ENCODE measurements at places on chromosomes 4 and X. TPM values are rescaled to one million over a fixed set of nuclear protein-coding genes. Genes with fewer than 3 reads are reported as not detected.

GRCh38 chrX:18883234-18883960 is 100.5 kb downstream of the PHKA2 start:
- DNase-seq: no peak

DNA sequence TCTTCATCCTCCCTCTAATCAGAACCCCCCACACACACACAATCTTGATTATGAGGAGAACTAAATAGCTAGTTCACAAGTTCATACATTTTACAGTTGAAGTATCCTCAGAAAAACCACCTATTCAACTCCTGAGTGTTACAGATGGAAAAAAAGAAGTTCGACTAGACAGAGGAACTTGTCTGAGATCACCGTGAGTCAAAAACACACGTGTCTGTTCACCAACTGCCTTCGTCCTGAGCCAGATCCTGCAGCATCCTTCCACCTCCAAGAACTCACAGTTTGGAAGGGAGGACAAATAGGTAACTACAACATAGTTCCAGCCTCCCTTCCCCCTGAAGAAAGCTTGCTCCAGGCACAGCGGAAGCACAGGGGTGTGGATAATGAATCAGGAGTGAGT is 19.0 kb upstream of the IRAK1 start:
- no peak for DNase-seq

DNA sequence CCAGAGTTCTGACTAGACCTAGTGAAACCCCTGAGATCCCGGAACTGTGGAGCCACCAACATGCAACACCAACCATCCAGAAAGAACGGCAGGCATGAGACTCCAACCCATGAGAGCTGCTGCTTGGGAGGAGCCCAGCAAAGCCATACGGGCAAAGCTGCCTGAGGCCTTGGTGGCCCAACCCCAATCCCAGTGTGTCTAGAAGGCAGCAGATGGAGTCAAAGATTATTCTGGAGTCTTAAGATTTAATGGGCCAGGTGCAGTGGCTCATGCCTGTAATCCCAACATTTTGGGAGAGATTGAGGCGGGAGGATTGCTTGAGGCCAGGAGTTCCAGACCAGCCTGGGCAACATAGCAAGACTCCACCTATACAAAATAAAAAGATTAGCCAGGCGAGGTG is 49.2 kb upstream of the PDK3 start:
- DNase-seq: no peak

- no peak for DNase-seq
Measured at GRCh38 chr4:148704291-148704690, 262.1 kb upstream of the NR3C2 start.

GRCh38 chrX:68424719-68425118 is 8.6 kb downstream of the OPHN1 start:
- no peak for DNase-seq

DNA sequence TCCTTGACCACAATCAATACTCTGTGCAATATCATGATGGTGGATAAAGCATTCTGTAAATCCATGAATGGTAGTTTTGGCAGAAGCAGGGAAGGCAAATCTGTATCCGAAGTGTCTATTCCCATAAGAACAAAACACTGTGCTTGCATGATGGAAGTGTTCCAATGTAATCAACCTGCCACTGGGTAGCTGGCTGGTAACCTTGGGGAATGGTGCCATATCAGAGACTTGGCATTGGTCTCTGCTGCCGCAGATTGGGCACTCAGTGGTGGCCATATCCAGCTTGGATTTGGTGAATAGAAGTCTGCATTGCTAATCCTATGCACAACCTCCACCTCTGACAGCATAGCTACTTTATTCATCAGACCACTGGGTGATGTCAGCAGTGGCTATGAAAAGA is 114.3 kb upstream of the EMCN start:
- no peak for DNase-seq

DNA sequence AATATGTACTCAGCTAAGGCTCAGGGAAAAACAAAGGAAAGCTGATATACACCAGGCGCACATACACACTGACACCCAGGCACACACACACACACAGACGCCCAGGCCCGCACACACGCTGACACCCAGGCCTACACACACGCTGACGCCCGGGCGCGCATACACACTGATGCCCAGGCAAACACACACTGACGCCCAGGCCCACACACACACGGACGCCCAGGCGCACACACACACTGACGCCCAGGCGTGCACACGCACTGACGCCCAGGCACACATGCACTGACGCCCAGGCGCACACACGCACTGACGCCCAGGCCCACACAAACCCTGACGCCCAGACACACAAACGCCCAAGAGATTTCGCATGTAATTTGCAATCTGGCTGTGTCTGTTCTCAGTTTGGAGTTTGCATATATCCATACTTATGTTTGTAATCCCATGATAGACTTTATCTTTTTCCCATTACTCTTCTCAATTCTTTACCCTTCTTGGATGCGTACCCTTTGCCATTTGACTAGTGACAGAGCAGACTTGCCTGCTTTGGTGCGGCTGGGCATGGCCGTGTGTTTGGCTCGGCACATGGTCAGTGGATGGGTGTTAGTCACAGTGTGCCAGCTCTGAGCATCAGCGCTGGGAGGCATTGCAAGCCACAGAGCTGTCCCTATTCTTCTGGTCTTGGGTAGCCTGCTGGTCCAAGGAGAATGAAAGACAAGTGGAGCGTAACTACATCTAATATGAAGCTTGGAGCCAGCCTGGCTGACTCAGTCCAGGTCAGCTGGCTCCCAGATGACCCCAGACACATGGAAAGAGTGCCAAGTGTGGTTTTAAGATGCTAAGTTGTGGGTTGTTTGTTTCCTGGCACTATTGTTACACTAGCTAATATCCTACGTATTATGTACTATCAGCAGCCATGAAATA is 632.4 kb upstream of the ZFP42 start:
- no peak for DNase-seq

- DNase-seq: no peak
Measured at GRCh38 chrX:21993265-21993664, 38.9 kb upstream of the PHEX start.

DNA sequence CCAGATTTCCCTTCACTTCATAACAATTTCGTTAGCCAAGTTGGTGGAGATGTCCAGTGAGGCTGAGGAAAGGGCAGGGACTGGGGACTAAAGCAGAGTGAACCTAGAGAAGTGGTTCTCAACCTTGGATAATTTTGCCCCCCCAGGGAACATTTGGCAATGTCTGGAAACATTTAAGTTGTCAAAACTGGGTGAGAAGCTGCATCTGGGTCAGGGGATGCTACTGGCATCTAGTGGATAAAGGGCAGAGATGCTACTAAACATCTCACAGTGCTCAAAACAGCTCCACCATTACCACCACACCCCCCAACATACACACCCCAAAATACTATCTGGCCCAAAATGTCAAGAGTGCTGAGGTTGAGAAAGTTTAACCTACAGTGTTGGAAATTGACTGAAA is 32.0 kb upstream of the FGF16 start:
- DNase-seq: no peak

- DNase-seq: no peak
Measured at GRCh38 chr4:147960971-147961370, 229.1 kb downstream of the ARHGAP10 start.

GRCh38 chr4:151679231-151679630 is 81.6 kb downstream of the GATB start:
- DNase-seq: no peak

GRCh38 chr4:40311811-40312346 is 23.3 kb upstream of the CHRNA9 start:
- no peak for DNase-seq

GRCh38 chr4:95249426-95250021 is 299.2 kb downstream of the UNC5C start:
- DNase-seq: no peak

GRCh38 chr4:119984996-119985395 is 81.7 kb downstream of the MAD2L1 start:
- no peak for DNase-seq

GRCh38 chr4:57490520-57491255 is 380.5 kb upstream of the IGFBP7 start:
- DNase-seq: no peak

- DNase-seq: no peak
Measured at GRCh38 chr4:26326791-26327190, 6.0 kb downstream of the RBPJ start.

- no peak for DNase-seq
Measured at GRCh38 chr4:45293335-45293734, 567.0 kb upstream of the GNPDA2 start.

DNA sequence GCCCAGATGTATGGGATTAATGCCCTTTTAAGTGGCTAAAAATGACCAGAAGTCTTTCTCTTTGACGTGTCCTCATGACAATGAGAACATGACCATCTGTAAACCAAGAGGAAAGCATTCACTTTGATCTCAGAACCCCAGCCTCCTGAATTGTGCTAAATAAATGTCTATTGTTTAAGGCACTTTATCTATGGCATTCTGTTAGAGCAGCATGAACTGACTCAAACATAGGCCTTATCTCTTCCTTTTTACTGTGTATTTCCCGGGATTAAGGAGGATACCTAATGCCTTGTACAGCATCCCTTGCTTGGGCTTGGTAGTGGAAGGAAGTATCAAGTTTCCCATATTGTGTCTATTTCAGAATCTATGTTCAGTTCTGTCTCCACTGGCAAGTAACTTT is 47.2 kb upstream of the HS3ST1 start:
- DNase-seq: no peak

DNA sequence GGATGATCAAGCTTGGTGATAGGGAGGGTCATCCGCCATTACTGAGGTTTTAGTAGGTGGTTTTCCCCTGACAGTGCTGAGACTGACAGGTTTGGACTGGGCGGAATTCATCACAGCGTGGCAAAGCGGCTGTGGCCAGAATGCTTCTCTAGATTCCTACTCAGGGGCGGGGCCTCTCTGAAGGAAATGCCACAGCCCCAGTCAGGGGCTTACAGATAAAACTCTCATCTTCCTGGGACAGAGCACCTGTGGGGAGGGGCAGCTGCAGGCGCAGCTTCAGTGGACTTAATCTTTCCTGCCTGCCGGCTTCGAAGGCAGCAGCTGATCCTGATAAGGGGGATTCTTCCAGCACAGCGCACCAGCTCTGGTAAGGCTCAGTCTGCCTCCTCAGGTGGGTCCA is 316.7 kb downstream of the RPA4 start:
- DNase-seq: no peak

DNA sequence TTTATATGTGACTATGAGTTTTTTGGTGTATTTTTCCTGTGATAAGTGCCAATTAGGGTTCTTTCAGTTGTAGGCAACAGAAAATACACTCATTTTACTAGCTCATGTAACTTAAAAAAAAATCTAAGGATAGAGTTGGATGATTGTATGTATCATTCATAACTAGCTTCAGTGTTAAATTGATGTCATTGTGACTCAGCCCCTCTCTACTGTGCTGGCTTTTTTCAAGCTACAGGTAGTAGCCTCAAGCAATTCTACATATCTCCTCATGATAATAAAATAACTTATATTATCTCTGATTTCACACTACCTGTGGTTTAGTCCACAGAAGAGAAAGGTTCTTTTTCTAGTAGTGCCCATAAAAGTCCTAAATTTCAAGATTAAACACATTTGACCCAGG is 11.9 kb downstream of the WDR17 start:
- DNase-seq: no peak

- DNase-seq: no peak
Measured at GRCh38 chr4:89000844-89001360, 56.1 kb downstream of the FAM13A start.

- DNase-seq: no peak
Measured at GRCh38 chr4:11376146-11376545, 52.5 kb downstream of the HS3ST1 start.

GRCh38 chrX:110569506-110569905 is 210.9 kb downstream of the RTL9 start:
- no peak for DNase-seq

GRCh38 chrX:63754136-63754859 is 30.7 kb downstream of the ARHGEF9 start:
- no peak for DNase-seq

DNA sequence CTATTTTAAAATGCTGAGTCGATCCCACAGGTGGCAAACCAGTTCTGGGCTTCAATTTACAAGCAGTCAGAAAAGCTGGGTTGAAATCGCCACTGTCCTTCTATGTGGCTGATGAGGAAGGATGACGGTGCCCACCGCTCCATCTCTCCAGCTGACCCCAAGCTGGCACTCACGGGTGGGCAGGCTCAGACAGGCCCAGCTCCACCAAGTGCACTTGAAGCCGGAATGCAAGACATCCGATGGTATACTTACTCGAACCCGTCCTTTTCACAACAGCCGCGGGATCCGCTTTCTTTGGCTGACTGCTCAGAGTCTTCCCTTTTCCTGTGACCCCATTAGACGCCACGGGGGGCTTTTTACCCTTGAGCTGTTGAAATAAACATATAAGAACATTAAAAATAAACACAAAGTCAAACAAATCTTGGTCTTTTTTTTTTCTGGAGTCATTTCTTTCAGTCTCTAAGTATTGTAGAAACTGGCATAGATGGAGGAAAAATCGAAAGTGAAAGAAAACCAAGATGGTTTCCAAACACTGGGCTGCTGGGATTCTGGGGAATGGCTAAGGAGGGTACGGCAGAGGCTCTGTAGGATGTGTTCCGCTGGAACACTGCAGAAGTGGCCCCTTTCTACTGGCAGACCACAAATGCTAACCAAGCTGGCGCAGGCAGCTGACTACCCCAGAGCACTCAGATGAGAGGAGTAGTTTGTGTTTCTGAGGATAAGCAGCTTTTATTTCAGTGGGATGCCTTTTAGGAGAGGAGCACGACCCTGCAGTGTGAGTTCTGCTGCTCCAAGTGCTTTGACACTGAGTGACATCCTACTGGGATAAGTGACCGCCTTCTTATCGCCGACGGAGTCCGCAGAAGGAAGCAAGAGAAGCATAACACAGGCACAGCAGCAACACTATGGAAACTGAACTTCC is 160.9 kb downstream of the AFAP1 start:
- DNase-seq: no peak

DNA sequence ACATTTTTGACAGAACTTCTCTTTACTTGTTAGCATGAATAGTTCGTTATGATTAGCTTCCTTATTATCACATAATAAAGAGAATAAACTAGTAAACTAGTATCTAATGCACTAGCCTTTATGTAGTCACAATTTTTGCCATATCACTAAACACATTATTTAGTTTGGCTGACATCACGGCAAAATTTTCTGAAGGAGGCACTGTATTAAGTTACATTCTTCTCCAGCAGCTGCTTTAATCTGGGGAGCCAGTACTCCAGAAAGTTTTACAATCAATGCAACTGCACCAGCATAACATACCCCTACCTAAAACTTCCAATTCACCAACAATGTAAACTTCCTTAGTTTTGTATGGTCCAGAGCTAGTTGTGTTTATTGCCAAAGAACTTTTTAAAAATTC is 87.8 kb downstream of the FIP1L1 start:
- DNase-seq: no peak

- DNase-seq: no peak
Measured at GRCh38 chr4:108171339-108172230, 2.9 kb upstream of the LEF1 start.

DNA sequence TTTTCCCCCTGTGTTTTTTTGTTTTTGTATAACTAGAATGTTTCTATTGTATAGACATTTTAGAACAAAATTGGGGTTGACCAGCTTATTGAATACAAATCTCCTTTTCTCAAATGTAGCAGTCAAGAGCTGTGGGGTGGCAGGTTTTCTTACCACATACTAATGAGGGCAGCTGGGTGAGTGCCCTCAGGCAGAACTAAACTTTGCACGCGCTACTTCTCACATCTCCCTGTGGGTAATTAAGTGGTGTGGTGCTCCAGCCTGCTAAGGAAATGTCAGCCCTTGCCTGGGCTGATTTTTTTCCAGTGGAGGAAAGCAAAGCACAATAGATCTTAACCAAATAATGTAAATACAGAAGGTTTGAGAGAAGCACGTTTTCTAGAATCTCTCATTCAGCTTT is 717.6 kb upstream of the TENM3 start:
- DNase-seq: no peak

Gene ENOX2
- total RNA-seq: 19.5 TPM

Gene BEX1
- total RNA-seq: 8.9 TPM

Gene NSUN7
- total RNA-seq: not detected

Gene DIPK2B
- 25.4 TPM for total RNA-seq

Gene GLA
- 21.3 TPM for total RNA-seq

Gene GIMD1
- not detected for total RNA-seq

Data from uterus (tissue), 4 donors.